ENCODE measurements at places on chromosomes 3 and 15.

DNA sequence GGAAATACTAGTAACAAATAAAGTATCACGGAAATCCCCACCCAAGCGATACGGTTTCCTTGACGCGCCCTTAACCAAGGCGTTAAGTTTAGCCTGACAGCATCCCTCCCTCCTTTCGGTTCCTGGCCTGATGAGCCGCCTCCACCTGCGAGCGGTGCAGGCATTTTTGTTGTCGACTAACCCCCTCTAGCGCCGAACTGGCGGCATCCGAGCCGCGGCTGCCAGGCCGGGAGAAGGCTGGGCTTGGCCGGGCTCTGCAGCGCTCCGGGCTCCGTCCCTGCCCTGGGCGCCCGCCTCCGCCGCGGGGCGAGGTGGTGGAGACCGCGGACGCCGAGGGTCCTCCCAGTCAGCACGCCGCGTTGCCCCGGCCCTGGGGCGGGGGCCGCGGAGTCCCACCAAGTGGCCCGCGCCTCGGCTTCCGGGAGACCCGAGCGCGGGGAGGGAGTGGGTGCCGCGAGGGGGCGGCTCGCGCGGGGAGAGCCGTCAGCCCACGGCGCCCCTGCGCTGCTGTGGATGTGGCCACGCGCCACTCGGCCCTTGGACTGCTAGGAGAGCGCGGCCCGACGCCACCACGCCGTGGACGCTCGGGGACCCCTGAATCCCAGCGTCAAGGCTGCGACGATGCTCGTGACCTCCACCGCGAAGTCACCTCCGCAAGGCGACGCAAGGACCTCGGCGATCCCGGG is 1.1 kb upstream of the EPHA6 start:
- no peak for DNase-seq

DNA sequence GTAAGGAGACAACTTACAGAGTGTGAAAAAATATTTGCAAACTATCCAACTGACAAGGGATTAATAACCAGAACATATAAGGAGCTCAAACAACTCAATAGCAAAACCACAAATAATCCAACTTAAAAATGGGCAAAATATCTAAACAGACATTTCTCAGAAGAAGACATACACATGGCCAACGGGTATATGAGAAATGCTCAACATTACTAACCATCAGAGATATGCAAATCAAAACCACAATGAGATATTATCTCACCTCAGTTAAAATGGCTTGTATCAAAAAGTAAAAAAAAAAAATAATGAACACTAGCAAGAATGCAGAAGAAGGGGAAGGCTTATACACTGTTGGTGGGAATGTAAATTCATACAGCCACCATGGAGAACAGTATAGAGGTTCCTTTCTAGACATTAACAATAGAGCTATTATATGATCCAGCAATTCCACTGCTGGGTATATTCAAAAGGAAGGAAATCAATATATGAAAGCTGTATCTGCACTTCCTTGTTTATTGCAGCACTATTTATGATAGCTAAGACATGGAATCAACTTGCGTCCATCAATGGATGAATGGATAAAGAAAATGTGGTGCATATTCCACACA is 998.6 kb downstream of the NAALADL2 start:
- no peak for DNase-seq

GRCh38 chr15:69154078-69154477 is 6.4 kb upstream of the GLCE start:
- DNase-seq = no peak

- no peak for DNase-seq
Measured at GRCh38 chr15:68298882-68299381, 21.4 kb downstream of the FEM1B start.

- no peak for DNase-seq
Measured at GRCh38 chr3:192794216-192794615, 66.9 kb upstream of the FGF12 start.

GRCh38 chr3:53553200-53553599 is 58.8 kb downstream of the CACNA1D start:
- DNase-seq = no peak

DNA sequence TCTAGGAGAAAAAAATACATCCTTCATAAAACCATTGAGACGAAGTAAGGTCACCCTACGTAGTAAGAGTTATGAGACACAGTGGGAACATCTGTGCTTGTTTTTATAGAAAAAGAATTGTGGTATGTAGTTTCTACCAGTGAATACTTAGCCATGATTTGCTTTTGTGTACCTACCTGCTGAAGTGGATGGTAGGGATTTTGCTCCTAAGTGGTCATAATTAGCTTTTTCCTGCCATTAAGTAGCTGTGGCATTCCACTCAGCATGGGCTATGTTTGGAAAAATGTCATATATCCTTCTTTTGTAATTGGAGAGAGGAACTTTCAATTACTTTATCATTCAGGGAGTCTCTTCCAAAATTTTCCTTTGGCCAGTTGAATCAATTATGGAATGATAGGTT is 63.7 kb downstream of the CHD2 start:
- no peak for DNase-seq

All from GF-D8 (cell line).